ENCODE measurements at places on chromosomes 7 and 10.

- H3K4me1 ChIP-seq, result no peaks in the 10 kb centered on the region
- H3K4me3 ChIP-seq, result no peak overlapping the region
- H3K36me3 ChIP-seq, result no peaks in the 10 kb centered on the region
- DNase-seq, result no peak
- H3K27ac ChIP-seq, result no peak overlapping the region
Observed at GRCh38 chr7:47497367-47498096, 84.4 kb downstream of the TNS3 start.

GRCh38 chr7:157654350-157654749, 317.5 kb downstream of the DNAJB6 start:
- DNase-seq, result no peak
- H3K27ac ChIP-seq, result no peak overlapping the region
- no peaks in the 10 kb centered on the region for H3K4me1 ChIP-seq
- H3K36me3 ChIP-seq, result no peaks in the 10 kb centered on the region

GRCh38 chr7:138169441-138169851, 93.2 kb downstream of the AKR1D1 start:
- H3K36me3 ChIP-seq, result no peaks in the 10 kb centered on the region
- H3K4me3 ChIP-seq, result no peak overlapping the region
- H3K27me3 ChIP-seq, result no peaks in the 10 kb centered on the region
- H3K27ac ChIP-seq, result no peak overlapping the region
- no peaks in the 10 kb centered on the region for H3K4me1 ChIP-seq
- no peak for DNase-seq

- no peaks in the 10 kb centered on the region for H3K4me1 ChIP-seq
- no peak for DNase-seq
- no peak overlapping the region for H3K27ac ChIP-seq
- peaks cover 4% of the 10 kb centered on the region for H3K27me3 ChIP-seq
- H3K4me3 ChIP-seq, result no peak overlapping the region
Observed at GRCh38 chr10:123642293-123642692, 23.9 kb upstream of the GPR26 start.

GRCh38 chr7:8168336-8168735, 93.6 kb downstream of the ICA1 start:
- H3K4me3 ChIP-seq, result no peak overlapping the region
- DNase-seq, result no peak
- no peaks in the 10 kb centered on the region for H3K27me3 ChIP-seq

DNA sequence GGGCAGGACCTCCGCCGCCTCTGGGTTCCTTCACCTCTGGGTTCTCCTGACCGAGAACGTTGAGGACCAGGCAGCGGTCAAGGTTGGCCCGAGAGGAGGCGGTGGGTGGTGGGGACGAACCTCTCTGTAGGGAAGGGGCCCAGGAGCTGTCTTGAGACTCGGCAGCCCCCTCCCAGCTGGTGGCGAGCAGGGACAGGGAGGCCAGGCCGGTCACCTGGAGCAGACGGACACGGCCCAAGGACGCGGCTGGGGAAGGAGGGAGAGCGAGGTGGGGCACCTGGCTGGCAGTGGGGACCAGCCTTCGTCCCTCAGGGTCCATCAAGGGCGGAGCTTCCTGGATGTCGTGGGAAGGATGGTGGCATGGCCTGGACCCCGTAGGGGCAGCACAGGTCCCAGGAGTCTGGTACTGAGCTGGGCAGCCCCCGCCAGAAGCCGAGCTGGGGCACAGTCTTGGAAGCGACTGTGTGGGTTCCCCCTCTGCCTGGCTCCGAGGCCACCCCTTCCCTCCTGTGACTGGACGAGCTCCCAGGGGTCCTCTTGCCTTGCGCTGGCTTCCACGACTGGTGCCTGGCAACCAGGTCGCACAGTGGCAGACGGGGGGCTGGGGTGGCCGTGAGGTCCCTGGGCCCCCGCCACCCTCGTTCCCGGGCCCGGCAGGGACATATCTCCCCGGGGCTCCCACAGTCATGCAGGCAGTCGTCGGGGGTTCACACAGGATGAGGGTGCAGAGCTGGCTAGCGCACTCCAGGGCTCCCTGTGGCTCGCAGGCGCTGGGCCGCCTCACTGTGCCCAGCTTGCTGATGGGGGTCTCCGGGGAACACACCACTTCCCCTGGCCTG, 89.9 kb downstream of the DNAJB6 start:
- H3K27me3 ChIP-seq, result no peaks in the 10 kb centered on the region
- no peak overlapping the region for H3K4me3 ChIP-seq
- no peak overlapping the region for H3K27ac ChIP-seq
- H3K36me3 ChIP-seq, result no peaks in the 10 kb centered on the region
- DNase-seq, result no peak

- no peaks in the 10 kb centered on the region for H3K36me3 ChIP-seq
- H3K27me3 ChIP-seq, result peaks cover 7% of the 10 kb centered on the region
- H3K4me3 ChIP-seq, result no peak overlapping the region
- no peak for DNase-seq
Observed at GRCh38 chr7:42981601-42982000, 49.4 kb downstream of the MRPL32 start.

GRCh38 chr10:48533951-48534720, 70.7 kb downstream of the ARHGAP22 start:
- H3K27me3 ChIP-seq, result no peaks in the 10 kb centered on the region
- no peaks in the 10 kb centered on the region for H3K4me1 ChIP-seq
- no peak overlapping the region for H3K27ac ChIP-seq
- no peak for DNase-seq
- no peak overlapping the region for H3K4me3 ChIP-seq

DNA sequence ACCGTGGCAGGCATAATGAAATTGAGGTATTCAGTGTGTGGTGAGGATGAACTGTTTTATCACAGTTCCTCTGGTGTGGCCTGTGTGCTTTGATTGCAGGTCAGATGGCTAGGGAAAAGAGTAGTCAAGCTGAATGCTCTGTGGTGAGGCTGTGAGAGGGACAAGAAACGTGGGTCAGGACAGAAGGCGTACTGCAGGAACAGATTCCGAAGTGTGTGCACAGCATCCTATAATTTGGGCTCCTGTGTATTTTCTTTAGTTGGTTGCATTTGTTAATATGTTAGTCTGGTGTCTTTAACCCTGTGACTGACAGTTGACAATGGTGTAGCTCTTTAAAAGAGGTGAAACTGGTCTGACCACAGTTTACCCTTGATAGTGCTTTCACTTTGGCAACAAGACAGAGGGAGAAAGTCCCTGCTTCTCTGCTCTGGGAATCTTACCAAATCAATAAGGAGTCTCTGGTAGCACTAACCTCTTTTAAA, 76.5 kb downstream of the AUTS2 start:
- no peaks in the 10 kb centered on the region for H3K4me1 ChIP-seq
- H3K4me3 ChIP-seq, result no peak overlapping the region
- no peaks in the 10 kb centered on the region for H3K36me3 ChIP-seq
- no peak overlapping the region for H3K27ac ChIP-seq
- H3K27me3 ChIP-seq, result no peaks in the 10 kb centered on the region

DNA sequence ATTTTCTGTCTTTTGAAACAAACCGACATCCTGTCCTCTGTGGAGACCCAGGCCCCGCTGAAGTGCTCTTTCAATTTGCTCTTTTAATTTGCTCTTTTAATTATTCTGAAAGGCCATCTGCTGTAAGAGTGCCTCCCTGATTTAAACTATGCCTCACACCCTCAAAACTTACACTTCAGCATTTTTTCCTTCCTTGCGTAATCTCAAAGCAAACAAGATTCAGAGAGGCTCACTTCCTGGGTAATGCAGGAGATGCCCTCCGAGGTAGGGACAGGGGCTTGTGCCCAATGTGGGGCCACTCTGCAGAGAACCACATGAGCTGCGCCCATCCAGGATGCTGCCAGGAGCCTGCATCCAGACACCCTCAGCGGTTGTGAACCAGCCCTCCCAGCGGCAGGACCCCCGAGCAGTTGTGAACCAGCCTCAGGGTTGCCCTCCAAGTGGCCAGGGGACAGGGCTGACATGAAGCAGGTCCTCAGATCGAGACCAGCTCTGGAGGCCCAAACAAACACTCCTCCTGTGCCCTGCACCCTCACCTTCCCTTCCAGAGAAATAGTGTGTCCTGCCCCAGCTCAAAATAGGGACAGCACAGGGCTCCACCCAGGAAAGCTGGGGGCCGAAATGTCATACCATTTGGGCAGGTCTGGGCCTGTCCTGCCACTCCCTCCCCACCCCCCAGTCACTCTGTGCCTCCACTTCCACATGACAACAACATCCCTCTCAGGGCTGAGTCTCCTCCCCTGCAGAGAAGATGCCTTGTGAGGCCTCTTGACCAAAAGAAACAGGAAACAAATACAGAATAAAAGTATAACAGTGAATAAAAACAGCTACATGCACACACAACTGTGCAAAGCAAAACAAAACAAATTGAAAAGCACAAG, 190.4 kb downstream of the PTPRN2 start:
- no peaks in the 10 kb centered on the region for H3K4me1 ChIP-seq
- no peaks in the 10 kb centered on the region for H3K36me3 ChIP-seq
- no peak overlapping the region for H3K27ac ChIP-seq
- H3K4me3 ChIP-seq, result no peak overlapping the region
- DNase-seq, result no peak

- no peaks in the 10 kb centered on the region for H3K4me1 ChIP-seq
- peak; percentile 16 for DNase-seq
- no peak overlapping the region for H3K4me3 ChIP-seq
- H3K36me3 ChIP-seq, result no peaks in the 10 kb centered on the region
Observed at GRCh38 chr7:134724606-134725005, 54.8 kb upstream of the CALD1 start.

- H3K4me1 ChIP-seq, result peaks cover 65% of the 10 kb centered on the region
- no peak overlapping the region for H3K27ac ChIP-seq
- no peak overlapping the region for H3K4me3 ChIP-seq
- H3K27me3 ChIP-seq, result no peaks in the 10 kb centered on the region
- DNase-seq, result no peak
- H3K36me3 ChIP-seq, result peaks cover 4% of the 10 kb centered on the region
Observed at GRCh38 chr7:55527307-55527706, 45.0 kb downstream of the VOPP1 start.

DNA sequence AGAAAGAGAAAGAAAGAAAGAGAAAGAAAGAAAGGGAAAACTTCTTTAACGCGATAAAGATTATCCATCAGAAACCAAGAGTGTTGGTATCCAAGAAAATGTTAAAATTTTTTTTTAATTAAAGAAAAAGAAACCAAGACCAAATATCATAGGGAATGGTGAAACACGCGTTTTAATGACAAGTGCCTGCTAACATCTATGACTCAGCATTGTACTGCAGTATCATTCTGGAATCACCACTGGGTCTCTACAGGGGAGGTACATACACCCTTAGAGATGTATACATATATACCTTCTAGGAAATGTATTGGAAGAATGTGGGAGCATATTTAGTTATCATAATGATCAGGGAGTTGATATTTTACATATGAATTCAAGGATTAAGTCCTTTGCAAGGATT, 32.1 kb upstream of the PIK3AP1 start:
- no peak for DNase-seq
- H3K4me3 ChIP-seq, result no peak overlapping the region
- no peaks in the 10 kb centered on the region for H3K27me3 ChIP-seq
- H3K36me3 ChIP-seq, result no peaks in the 10 kb centered on the region

DNA sequence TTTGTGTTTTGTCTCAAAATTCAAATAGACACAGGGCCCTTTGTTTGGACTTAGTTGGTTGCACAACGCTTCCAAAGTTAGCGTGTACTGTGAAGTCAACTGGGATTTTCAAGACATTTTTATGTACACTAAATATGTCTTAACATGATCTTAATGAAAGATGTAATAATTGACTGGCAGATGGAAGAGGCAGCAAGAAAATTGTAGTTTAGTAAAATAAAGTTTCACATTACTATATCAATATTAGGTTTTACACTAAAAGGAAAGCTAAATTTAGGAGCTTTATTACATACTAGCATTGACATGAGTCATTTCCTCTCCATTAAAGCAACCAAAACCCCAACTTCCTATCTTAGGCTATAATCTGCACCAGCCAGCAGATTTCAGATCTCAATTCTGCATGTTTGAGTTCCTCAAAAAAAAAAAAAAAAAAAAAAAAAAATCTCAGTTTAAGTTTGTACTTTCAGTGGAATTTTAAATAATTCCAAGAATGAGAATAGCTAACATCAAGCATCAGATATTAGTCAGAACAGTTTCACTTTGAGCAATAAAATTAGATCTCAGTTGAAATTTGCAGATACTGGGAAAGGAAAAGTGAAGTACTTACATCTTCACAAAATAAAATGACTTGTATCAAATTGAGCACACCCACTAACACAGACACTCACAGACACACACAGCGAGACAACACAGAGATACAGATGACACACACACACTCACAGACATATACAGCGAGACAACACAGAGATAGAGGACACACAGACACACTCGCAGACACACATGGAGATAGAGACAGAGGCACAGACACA, 346.6 kb upstream of the KLF6 start:
- no peaks in the 10 kb centered on the region for H3K27me3 ChIP-seq
- H3K36me3 ChIP-seq, result no peaks in the 10 kb centered on the region
- peak overlapping the region; percentile 61 for H3K27ac ChIP-seq
- peak overlapping the region; percentile 71 for H3K4me3 ChIP-seq
- H3K4me1 ChIP-seq, result peaks cover 38% of the 10 kb centered on the region

DNA sequence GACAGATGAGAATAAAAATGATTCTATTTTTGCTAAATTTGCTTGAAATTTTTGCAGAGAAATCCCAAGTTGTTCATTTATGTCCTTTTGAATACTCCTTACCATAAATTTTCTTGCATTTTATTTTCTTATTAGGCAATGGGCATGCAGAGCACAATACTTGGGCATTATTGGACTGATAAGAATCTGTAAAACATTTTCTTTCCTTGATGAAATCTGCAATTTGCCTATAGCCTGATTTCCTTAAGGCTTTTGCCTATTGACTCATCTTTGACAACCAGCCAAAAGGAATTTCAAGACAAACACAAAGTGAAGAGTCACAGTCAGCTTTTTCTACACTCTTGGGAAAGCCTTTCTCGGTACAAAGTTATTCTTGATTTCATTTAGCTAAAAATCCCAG, 30.5 kb upstream of the GNAT3 start:
- no peak for DNase-seq
- no peak overlapping the region for H3K4me3 ChIP-seq
- H3K36me3 ChIP-seq, result no peaks in the 10 kb centered on the region
- no peaks in the 10 kb centered on the region for H3K4me1 ChIP-seq
- no peak overlapping the region for H3K27ac ChIP-seq

DNA sequence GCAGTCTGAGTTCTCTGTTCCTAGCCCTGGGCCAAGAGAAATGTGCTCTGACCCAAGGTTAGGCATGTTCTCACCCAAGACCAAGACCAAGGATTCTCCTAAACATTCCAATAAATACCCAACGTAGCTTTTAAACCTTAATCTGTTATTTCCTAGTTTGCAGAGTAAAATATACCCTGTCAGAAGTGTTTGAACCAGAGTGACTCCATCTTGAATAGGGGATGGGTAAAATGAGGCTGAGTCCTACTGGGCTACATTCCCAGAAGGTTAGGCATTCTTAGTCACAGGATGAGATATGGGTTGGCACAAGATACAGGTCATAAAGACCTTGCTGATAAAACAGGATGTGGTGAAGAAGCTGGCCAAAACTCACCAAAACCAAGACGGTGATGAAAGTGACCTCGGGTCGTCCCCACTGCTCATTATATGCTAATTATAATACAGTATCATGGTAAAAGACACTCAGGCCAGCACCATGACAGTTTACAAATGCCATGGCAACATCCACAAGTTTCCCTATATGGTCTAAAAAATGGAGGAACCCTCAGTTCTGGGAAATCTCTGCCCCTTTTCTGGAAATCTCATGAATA, 27.7 kb downstream of the PLXNA4 start:
- DNase-seq, result no peak
- no peaks in the 10 kb centered on the region for H3K36me3 ChIP-seq
